ENCODE measurements at places on chromosomes 16 and 17. TPM values are rescaled to one million over a fixed set of nuclear protein-coding genes. Genes with fewer than 3 reads are reported as not detected.

DNA sequence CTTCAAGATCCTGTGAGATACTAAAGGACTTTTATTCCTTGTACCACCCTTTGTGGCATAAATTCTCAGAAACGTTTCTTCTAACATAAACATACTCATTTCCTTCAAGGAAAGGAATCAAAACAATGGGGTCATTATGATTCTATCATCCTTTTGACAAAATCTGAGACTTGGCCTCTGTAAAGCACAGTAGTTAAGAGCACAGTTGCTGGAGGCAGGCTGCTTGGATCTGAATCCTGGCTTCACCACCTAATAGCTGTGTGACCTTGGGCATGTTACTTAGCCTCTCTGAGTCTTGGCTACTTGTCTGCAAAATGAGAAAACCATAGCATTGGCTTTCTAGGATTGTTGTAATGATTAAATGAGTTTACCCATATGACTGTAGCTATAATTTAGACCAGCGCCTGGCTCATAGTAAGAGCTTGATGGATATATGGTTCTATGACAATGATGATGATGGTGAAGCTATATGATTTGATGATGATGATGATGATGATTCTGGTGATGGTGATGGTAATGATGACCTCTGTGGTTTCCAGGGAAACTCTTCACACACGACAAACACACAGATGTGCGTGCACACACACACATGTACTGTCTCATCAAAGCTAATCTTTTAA is 6.1 kb upstream of the KRT31 start:
- DNase-seq = no peak

DNA sequence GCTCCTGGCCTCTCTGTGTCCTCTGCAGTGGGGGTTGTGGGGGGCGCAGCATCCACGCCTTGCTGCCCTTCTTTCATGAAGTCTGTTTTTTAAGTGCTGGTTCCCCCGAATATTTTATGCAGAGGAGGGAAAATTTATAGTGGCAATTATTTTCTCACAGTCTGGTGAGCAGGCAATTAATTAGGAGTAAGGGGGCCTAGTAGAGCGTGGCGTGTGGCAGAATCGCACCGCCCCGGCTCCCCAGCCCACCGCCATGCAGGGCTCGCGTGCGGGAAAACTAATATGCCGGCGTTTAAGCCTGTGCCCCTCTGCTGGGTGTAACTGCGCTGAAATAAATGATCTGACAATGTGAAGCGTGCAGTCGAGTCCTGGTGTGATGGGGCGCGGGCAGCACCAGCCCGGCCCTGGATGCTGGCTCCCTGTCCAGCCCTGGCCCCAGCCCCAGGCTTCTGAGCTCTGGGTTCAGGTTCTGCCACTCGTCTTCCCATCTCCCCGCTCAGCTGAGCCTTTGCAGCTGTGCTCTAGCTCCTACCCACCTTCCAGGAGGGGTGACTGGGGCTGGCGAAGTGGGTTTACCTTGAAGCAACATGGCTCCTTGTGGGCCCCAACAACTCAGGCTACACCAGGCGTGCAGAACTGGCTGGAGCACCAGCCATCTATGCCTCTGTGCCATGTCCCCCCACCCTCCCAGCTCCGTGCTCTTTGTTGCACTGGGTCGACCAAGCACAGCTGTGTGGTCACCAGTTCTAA is 13.8 kb downstream of the ENGASE start:
- no peak for DNase-seq

DNA sequence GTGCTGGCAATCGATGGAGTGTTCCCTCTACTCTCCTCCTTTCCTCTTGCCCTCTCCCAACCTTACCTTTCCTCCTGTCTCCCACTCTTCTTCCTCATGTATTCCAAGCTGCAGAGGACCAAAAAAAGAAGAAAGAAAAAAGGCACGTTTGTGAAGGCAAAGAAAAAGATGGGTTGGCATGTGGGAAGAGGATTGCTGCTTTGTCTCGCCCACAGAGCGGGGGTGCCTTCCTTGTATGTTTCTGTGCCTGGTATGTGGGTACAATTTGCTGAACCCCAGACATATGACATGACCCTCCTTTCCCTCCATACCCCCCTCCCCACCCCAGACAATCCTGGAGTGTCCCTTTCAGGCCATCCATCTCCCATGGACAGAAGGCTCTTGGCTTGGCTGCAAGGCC is 13.1 kb upstream of the CTCF start:
- DNase-seq = no peak

DNA sequence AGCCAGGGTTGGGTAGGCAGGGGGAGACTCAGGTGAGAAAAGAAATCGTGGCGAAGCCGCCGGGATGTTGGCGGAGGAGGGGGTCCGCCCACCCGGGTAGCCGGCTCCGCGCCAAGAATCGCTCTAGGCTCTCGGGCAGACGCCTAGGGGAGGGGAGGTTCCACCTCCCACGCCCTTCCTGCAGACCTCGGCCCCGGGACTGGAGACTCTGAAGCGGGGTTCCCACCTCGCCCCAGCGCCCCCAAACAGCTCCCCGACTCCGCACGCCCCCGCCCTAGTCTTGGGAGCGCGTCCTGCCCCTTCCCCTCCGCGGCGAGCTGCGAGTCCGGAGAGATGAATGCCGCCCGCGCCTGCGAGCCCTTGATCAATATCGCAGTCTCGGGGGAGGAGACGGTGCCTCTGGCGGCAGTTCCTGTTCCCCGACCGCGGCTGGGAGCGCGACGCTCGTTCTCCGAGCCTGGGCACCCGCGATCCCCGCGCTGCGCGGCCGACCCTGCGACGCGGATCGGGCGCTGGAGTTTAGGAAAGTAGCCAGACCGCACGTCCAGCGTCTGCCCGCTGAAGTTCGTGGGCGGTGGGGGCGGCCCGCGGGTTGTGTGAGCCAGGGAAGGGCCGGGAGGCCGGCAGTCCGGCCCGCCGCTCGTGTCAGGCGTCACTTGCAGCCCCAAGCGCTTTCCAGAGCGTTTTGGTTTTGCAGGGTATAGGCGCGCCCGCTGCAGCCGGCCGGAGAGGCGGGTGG is 790 bp downstream of the CRHR1 start:
- peak; percentile 54 for DNase-seq

GRCh38 chr16:72457243-72457940 is 285.4 kb upstream of the PMFBP1 start:
- DNase-seq = no peak

DNA sequence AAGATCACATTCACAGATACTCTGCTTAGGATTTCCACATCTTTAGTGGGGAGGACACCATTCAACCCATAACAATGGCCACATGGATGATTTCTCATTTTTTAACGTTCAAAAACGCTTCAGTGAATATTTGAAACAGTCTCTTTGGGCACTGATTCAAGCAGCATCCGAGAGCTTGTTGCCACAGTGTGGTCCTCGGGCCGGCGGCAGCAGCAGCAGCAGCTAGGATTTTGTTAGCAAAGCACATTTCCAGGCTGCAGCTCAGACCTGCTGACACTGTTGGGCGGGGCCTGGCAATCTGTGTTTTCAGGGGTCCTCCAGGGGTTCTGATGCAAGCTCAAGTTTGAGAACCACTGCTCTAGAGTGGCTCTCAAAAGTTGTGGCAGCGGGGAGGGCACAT is 27.9 kb upstream of the CMIP start:
- DNase-seq = no peak

TBC1D26 gene
- total RNA-seq = 2.2 TPM

CA7 gene
- not detected for total RNA-seq

Data from occipital lobe (tissue), 3 donors.